AG04450 (cell line): ENCODE measurements at places on chromosomes 4 and X.

GRCh38 chrX:2504706-2505332, 4.0 kb upstream of the DHRSX start:
- DNase-seq: no peak

- no peak for DNase-seq
Observed at GRCh38 chr4:65340382-65341109, 329.7 kb downstream of the EPHA5 start.

DNA sequence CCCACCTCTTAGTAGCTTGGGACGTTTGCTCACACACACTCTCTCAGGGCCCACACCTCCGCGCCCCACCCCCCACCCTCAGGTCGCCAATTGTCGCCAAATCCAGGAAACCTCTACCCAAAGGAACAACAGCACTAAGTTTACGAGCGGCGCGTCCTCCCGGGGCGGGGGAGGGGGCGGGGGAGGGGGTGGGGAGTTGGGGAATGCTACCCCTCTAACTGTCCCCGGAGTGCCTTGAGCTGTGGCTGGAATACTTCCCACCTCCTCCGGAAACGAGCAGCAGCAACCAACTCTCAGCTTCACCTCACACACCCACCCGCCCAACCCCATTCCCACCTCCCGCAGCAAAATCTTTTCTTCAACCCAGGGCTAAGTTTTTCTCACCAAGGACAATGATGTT, 135.6 kb upstream of the ZIC3 start:
- DNase-seq: no peak

DNA sequence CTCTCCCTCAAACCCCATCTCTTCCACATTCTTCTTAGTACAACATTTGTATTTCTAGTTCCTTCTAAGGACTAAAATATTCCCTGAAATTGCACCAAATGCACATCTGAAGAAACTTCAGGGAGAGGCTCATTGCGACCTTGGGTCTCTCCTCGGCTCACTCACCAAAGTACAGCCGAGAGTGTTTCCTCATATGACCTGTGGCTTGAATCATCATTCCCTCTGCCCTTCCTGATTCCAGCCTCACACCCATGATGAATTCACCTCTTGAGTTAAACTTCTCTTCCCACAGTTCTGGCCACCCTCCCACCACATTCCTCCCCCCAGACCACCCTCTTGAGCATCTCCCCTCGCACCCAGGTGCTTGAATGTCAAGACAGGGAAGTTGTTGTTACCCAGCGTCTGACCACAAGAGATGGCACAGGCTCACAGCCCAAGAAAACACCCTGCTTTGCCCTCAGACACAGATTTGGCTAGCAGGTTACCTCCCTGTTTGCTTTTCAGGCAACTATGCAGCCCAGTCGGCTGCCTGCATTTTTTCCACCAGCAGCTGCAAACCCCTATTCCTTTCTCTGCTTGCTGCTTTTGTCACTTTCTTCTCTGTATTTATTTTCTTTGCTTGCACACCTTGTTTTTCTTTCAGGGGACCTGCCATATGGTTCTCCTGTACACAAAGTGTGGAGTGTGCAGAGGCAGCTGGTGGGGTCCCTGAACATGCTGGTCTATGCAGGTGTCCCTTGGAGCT, 214.8 kb downstream of the SPATA18 start:
- DNase-seq: no peak

DNA sequence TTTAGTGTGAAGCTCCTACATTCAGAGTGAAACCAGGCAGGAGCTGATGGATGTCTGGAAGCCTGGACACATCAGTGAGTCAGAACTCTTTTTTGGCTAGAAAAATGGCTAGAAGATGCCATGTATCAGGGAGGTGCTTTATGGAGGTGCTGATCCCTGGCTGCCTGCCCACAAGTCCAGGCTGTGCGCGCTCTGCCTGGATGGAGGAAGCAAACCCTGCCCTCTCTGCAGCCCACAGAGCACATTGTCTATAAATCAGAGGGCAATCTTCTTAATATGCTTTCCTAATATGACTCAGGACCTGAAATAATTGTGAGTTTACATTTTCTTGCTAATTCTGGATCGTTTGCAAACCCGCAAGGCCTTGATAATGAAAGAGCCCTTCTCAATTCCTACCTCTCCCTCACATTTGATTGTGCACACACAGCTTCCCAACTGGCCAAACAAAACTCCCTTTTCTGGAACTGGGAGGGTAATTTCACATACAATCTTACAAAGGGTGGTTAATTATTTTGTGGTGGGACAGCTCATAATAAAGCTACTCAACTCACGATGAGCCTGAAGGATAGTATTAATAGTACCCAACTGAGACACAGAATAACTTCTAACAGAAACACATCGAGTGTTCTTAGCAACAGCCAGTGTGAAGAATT, 11.7 kb downstream of the MFAP3L start:
- DNase-seq: no peak

DNA sequence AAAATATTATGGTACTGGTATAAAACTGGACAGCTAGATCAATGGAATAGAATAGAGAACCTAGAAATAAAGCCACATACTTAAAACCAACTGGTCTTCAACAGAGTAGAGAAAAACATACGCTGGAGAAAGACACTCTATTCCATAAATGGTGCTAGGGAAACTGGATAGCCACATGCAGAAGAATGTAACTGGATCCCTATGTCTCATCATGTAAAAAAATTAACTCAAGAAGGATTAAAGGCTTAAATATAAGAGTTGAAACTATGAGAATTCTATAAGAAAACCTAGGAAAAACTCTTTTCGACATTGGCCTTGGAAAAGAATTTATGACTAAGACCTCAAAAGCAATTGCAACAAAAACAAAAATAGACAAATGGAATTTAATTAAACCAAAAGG, 114.6 kb downstream of the PCDH18 start:
- DNase-seq: peak; percentile 8

- no peak for DNase-seq
Observed at GRCh38 chrX:18983666-18984380, at the start of gene PHKA2. TSS of gene PHKA2 (minus strand) at chrX:18984114. CDS start at chrX:18983932, 182 bp downstream.

DNA sequence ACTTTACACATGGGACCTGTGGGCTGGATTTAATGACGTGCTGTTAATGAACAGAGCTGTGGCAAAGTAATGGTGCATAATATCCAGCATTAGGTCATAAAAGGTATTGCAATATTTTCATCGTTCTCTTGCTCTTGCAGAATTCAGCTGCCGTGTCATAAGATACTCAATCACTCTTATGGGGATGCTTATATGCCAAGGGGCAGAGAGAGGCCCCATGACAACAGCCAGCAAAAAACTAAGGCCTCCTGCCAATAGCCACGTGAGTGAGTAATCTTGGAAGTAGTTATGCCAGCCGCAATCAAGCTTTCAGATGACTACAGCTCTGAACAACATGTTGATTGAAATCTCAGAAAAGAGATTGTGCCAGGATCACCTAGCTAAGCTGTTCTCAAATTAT, 616.9 kb downstream of the FSTL5 start:
- DNase-seq: no peak

- DNase-seq: peak; percentile 65
Observed at GRCh38 chr4:173025131-173025530, 143.5 kb upstream of the GALNT7 start.

GRCh38 chr4:52235552-52236201, 184.6 kb downstream of the SPATA18 start:
- no peak for DNase-seq

- DNase-seq: no peak
Observed at GRCh38 chr4:109861916-109862511, 14.1 kb downstream of the LRIT3 start.

- no peak for DNase-seq
Observed at GRCh38 chrX:122835886-122836285, 348.2 kb upstream of the GRIA3 start.

GRCh38 chr4:149754526-149754925, 61.1 kb downstream of the IQCM start:
- peak; percentile 8 for DNase-seq

DNA sequence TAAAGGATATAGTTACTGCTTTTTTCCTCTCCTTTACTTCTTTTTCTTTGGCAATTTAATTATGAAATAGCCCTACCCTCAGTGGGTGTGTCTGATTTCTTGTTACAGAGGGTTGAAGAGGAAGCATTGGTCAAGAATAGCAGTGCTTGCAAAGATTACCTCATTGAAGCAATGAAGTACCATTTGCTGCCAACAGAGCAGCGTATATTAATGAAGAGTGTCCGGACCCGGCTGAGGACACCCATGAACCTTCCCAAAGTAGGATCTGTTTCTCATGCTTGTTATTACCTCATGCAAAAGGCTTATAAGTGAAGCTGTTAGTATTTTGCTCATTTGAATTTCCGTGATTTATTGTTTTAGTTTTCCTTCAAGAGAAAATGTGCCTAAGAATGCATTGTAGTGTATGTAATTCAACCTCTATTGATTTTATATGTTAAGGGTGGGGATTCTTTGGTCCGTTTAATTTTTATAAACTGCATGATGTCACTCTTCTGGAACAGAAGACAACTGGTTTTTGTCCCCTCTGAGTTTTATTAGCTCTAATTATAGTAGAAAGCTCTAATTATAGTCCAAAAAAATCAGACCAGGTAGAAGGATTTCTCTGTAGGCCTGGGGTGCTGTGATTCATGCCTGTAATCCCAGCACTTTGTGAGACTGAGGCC, 27.9 kb upstream of the MSMO1 start:
- DNase-seq: no peak

DNA sequence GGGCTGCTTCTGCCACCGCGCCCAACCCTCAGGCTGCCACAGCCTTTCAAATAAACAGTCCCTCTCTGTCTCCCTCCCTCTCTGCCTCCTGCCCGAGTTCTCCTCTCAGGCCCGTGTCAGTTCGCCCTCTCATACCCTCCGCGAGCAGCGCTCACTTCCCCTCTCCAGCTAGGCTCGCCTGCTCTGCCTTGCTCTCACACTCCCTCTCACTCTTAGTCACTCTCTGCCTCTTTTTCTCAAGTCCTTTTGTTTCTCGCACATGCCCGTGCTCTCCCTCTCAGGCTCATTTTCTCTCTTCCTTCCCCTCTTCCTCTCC, 3.2 kb downstream of the EFNB1 start:
- peak; percentile 33 for DNase-seq

DNA sequence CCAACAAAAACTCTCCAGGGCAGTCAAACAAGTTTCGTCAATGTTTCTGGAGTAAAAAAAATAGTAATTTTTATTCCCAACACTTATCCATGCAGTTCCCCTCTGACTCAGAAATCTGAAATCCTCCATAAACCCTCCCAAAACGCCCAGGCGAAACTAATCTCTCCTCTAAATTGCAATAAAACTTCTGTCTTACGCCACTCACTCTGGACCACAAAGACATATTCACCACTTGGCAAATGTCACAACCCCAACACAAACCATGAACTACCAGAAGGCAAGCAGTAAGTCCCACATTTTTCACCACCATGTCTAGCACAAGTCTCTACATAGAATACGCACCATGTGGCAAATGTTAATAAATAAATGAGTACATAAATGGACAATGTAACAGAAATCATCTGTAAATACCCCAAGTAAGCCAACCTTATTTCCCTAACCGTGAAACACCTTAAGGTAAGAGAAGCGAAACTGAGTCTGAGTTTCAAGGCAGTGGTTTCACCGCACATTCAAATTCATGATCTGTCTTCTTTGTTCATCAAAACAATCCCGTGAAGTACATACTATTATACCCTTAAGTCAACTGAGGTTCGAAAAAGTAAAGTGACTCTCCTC, 1.6 kb downstream of the PAPSS1 start:
- DNase-seq: no peak

GRCh38 chr4:140098455-140099160, 55.4 kb downstream of the MAML3 start:
- no peak for DNase-seq

- DNase-seq: no peak
Observed at GRCh38 chr4:92789741-92790140, 486.0 kb downstream of the GRID2 start.

- no peak for DNase-seq
Observed at GRCh38 chrX:39693298-39693697, 404.5 kb downstream of the BCOR start.

DNA sequence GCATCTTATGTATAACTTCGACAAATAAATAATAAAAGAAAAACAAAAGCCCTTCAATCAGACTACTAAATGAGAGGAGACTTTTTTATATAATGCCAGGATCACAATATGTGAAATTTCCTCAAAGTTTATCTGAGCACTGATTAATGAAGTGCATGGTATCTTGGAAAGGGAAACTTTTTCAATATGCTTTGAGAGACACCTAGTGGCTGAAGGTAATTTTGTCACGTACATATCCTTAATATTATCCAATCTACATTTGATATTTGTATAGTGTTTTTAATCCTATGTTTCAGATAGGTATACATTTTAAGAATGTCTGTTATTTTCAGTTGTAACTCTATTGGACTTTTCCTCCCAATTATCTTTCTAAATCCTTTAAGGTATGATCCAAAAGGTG, 146.8 kb downstream of the KLHL4 start:
- no peak for DNase-seq

- DNase-seq: no peak
Observed at GRCh38 chr4:143618811-143619210, 81.7 kb downstream of the FREM3 start.

DNA sequence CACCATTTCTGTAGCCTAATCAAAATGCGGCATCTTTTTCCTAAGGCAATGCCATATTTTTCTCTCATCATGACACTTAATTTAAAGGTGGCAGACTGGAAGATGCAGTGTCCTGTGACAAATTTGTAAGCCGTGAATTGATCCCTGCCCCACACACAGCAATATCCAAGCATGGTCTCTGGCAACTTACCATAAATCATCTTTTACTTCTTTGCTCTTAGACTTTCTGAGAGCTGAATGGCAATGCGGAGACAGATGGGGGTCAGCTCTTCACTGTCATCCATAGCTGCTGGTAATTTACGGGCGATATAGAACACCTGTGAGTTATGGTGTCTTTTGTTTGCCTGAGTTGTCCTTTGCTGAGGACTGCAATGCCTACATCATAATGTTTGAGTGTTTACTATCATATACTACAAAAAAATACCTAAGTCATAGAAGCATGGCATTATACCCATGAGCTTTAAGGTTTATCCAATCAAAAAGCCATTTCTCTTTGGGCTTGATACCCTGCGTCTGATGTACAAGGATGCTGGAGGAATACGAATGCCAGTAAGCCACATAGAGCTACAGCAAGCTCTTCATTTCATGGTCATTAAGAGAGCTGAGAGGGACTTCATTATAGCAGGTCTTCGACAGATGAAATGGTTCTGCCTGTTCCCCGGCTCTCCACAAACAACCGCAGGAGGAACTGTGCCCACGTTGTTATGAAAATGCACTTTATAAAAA, 148.1 kb downstream of the TRIML1 start:
- DNase-seq: no peak

DNA sequence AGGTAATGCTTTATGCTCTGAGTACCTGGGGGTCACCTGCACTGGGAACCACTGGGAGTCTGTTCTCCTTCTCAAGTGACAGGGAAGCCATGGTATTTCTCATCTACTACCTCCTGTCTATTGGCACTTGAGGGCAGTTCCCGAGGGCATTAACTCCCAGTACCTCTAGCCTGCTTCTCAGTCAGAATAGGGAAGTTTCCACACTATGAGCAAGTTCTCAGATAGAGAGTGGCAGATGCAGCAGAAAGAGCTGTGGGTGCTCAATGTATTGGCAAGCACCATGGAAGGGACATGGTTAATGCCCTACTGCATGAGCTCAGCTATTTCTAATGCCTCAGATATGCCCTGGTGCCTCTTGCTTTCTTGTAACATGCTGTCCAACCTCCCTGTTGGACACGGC, 74.1 kb downstream of the ANOS1 start:
- no peak for DNase-seq
